ENCODE measurements at places on chromosomes 7 and 10.

- DNase-seq = peak; percentile 71
These were observed 11.4 kb upstream of the REPIN1 start for GRCh38 chr7:150357270-150357669.

DNA sequence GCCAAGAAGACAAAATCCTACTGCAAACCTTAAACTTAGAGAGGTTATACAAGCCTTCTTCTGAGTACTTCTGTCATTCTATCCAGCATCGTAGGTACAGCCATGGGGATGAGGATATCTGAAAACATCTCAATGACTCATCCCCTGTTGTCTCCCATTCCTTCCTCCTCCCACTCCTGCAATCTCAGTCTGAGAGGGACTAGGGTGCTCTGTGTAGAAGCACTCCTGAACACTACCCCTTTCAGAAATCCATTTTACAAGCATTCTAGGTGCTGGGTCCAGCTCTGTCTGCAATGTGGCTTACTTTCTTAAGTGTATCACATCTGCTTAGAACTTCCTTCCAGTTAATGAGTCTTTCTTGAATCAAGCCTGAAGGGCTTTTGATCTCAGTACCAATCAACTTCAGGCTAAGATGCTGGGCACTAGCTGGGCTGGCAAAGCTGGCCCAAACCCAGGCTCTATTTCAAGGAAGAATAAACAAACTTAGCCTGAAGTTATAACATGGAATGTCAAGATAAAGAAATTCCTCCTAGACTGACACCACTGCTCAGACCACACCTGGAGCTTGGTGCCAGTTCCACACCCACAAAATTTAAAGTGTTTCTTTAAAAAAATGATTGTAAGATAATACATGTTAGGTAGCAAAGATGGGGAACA lies 270.3 kb upstream of the AOAH start:
- DNase-seq = no peak

DNA sequence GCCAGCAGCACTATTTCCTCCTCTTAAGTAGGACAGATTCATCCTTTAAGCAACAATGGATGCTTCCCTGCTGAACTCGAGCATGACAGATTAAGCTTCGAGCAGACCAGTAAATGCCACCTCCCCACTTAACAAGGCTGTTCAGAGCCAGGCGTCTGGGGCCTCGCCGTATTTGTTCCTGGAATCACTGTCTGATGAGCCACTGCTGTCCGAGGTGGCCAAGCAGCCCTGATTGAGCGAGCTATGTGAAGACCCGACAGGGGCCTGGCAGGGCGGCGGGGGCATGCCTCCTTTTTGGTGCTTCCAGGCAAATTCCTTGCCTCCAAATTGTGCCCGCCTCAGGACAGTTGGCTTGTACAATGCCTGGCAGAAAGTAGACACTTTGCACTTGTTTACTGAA lies 862.6 kb downstream of the NRG3 start:
- no peak for DNase-seq

GRCh38 chr7:130853503-130854279 lies 119.7 kb upstream of the KLF14 start:
- no peak for DNase-seq

- DNase-seq = no peak
These were observed 54.1 kb downstream of the SLIT1 start for GRCh38 chr10:97131666-97132065.

- DNase-seq = no peak
These were observed 29.2 kb downstream of the GSDME start for GRCh38 chr7:24728121-24728500.

GRCh38 chr7:67866812-67867211 lies 870.2 kb downstream of the TYW1 start:
- DNase-seq = no peak

DNA sequence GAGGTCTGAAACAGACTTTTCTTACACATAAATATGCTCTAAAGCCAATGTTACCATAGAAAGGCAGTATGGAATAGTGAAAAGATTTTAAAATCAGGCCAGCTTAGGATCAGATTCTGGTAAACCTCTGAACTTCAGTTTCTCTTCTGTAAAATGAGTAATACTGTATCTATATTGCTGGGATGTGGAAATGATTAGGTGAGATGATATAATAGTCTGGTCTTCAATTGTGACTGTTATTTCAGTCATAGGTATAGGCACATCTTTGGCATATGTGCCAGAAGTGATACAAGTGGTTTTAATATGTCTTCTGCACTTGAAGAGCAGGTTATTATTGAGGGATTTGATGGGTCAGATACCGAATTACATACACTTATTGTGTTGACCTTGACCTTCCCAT lies 7.2 kb downstream of the ZNF277 start:
- no peak for DNase-seq

GRCh38 chr7:100588438-100588837 lies 2.3 kb downstream of the FBXO24 start:
- no peak for DNase-seq

GRCh38 chr7:11792166-11792565 lies 39.8 kb downstream of the THSD7A start:
- no peak for DNase-seq

GRCh38 chr10:118800920-118801319 lies 46.1 kb upstream of the CACUL1 start:
- no peak for DNase-seq

- DNase-seq = no peak
These were observed 2.2 kb upstream of the SKIDA1 start for GRCh38 chr10:21527598-21528235.

DNA sequence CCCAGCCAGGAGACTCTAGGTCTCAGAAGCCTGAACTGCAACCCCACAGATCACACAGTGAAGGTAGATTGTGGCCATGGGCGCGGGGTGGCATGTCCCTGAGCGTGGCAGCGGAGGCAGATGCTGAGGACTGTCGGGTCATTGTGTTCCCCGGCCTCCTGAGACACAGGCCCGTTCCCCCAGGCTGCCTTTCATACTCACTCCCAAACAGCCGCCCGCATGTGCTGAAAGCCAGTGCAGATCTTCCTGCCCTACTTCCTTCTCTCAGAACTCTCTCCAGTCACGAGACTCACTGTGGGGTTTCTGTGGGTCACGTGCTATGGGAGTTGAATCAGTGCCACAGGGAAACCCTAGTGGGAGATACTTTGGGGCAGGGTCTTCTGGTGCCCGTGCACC lies 48.0 kb downstream of the ZNF467 start:
- no peak for DNase-seq

DNA sequence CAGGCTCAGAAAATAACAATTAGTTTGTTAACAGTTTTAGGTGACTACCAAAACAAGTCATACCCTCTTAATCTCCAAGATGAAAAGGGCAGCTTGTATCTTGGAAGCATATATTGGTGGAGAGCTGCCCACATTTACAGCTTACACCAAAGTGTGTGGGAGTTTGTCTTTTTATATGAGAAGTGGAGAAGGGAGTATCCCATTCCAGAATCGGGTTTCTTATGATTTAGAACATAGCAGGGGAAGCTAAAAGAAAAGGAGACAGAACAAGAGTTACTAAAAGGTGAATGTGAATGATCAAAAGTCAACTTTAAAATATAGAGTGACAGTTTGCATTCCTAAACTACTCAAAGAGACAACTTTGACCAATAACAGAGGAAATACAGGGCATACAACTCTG lies 338.6 kb upstream of the VWC2 start:
- DNase-seq = no peak

DNA sequence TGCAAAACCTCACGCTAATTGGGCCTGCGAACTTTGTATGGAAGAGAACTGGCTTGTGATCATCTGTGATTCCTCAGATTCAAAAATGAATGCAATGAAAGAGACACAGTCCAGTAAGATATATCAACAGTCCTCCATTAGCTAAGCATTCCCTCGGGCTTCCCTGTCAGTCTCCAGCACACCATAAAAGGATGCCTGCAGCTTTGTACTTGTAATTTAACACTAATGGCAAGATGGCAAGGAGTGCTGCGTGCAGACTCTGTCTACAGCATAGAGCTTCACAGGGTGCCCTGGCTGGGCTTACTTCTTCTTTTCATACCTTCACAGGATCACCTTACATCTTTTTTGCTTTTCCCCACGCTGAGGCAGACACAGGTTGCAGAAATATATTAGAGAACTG lies 200.0 kb downstream of the GFRA1 start:
- no peak for DNase-seq

GRCh38 chr7:36545291-36545690 lies 155.6 kb downstream of the ANLN start:
- DNase-seq = no peak

DNA sequence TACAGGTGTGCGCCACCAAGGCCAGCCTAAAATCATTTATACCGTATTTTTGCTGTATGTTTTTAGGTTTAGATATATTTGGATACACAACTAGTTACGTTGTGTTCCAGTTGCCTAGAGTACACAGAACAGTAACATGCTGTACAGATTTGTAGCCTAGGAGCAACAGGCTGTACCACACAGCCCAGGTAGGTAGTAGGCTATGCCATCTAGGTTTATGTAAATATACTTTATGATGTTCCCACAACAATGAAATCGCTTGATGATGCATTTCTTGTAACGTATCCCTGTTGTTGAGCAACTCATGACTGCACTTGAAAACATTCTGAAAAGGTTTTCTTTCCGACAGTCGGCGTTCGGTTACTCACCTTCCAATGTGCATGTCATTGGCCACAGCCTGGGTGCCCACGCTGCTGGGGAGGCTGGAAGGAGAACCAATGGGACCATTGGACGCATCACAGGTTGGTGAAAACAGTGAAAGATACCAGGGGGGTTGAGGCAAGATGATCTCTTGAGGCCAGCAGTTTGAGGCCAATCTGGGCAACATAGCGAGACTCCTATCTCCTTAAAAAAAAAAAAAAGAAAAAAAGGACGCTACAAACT lies 7.7 kb downstream of the PNLIP start:
- no peak for DNase-seq

- no peak for DNase-seq
These were observed 113.9 kb downstream of the ETV1 start for GRCh38 chr7:13875496-13876074.

DNA sequence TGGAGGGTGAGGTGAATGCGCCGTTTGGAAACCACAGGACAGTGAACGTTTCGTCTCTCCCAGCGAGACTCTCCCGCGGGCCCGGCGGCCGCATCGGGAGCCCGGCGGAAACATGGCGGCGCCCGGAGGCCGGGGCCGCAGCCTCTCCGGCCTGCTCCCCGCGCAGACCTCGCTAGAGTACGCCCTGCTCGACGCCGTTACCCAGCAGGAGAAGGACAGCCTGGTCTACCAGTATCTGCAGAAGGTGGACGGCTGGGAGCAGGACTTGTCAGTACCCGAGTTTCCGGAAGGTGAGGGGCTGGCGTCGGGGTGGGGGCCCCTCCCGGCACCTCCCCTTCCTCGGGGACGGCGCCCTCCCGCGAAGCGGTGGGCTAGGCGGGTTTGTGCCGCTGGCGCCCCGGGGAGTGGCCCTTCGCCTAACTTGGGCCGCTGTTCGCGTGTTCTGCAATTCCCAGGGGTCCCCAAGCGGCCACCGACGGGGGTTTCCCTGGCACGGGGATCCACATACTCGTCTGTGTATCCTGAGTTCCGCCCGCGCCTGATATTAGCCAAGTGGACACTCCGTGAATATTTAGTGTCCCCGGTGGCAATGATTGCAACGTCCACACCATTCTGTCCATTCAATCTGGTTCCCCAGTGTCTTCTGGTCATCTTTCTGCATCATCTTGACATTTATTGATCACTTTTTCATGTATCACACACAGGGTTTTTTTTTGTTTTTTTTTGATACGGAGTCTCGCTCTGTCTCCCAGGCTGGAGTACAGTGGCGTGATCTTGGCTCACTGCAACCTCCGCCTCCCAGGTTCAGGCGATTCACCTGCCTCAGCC lies 514 bp downstream of the NHLRC2 start:
- peak; percentile 57 for DNase-seq

DNA sequence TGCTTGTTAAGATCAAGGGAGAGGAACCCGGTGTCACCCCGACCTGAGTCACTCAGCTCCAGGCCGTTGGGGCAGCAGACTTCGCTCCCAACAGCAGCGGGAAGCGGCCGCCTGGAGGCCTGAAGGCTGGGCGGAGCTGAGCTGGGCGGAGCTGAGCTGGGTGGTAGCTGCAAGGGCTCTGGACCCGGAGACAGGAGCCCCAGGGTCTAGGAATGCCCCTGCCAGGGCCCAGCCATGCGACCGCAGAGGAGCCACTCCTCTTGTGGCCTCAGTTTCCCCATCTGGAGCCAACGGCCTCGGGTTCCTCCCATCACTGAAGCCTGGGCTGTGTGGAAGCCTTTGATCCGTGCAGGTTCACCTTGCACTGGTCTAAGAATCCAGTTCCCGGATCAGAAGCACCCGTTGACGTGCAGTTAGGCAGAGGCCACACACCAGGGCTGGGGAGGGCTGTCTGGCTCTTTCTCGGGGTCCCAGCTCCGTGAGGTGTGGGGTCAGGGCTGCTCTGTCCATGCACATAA lies 21.9 kb upstream of the DPYSL4 start:
- DNase-seq = no peak

DNA sequence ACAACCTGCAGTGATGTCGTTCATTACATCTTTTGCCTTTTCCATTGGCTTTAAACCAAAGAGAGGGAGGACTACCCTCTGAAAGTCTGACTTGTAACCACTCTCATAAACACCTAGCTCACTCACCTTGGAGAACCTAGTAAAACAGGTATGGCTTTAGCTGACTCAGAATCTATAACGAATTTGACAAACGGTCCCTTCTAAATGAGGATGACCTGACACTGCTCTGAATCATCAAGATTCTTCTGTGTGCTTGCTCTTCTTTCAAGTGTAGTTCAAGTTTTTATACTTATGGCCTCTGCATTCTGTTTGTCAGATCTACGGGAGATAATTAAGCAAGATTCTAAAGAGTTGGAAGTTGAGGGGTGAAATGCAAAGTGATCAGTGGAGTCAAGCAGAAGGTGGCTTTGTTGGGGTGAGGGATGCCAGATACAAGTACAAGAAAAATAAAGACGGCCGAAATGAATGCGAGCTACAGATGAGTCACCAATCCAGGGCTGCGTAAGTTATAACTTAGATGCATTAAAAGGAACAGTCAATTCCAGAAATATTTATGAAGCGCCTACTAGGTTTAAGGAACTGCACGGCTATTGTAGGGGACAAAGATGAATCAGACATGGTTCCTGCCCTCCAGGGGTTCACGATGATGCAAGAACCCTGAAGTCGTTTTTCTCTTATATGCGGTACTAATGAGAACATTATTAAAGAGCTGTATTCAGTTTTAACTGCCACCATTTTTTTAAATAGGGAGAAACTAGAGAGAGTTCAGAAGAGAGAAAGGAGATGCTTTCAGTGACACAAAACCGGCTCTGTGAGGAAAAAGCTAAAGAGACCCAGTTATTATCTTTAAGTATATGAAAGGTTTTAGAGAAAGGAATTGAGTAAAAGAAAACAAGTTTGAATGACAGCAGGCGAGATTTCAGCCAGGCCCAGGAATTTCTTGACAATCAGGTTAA lies 6.5 kb downstream of the HIPK2 start:
- DNase-seq = no peak

DNA sequence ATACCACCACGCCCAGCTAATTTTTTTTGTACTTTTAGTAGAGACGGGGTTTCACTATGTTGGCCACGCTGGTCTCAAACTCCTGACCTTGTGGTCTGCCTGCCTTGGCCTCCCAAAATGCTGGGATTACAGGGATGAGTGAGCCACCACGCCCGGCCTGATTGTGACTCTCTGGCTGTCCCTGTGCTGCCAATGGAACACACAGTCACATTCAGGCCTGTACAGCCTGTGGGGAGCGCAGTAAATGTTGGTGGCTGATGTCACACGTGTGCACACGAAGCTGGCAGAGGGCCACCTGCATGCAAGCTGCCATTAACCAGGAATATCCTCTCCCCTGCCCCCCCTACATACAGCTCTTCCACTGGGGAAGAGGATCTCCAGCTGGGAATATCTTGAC lies 22.1 kb downstream of the POLL start:
- DNase-seq = no peak
